ENCODE measurements at places on chromosomes 4 and X.

DNA sequence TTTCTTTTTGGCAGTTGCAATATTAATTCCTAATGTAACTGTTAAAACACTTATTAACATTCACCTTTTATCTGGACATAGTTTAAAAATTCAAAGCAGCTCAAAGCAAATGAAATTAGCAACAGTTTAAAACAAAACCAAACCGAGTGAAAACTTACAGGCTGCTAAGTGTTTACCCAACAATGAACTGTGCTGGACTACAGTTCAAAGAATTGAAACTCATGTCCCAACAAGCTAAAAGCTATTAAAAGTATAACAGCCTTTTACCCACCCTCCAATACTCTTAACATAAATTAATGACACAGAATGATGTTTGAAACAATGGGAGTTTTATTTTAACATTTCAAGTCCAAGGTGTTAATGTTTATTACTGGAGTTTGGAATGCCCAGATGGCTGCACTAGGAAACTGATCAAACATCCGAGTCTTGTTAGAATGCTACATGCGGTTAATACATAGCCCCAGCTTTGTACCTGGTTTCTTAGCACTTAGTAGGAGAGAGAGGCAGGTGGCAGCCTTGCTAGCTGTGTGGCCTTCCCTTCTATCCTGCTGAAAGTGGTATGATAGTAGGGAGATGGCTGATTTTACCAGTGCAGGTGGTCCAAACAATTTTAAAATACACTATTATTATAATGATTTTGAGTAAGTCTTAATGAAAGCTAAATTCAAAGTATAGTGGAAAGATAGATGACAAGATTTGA is 21.1 kb upstream of the FRYL start:
- no peak for DNase-seq

- no peak for DNase-seq
Measured at GRCh38 chr4:87042986-87043820, 108.4 kb downstream of the AFF1 start.

DNA sequence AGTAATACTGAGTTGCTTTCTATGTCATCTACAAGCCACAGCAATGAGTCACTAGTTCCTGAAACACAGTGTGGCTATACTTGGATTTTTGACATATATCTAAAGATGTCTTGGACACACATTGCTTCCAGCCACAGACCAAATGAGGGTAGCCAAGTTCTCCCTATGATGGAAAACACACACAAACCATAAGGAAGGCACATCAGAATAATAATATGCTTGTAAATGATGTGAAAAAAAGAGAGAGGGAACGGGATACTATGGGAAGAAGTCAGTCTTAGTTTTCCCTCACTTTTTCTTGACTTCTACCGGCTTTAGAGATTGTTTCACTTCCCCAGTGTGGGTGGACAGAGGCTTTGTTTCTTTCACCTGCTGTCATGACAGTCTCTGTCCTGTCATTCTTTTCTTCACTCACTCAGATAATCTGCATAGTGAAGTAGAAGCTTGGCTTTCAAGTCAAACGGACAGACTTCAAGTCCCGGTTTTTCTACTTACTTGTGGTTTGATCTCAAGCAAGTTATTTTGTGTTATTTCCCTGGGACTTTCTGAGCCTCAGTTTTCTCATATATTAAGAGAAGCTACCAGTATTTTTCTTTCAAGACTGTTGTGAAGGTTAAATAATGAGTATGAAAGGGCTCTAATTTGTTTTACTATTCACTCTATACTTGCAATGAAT is 34.7 kb downstream of the P2RY10 start:
- no peak for DNase-seq

DNA sequence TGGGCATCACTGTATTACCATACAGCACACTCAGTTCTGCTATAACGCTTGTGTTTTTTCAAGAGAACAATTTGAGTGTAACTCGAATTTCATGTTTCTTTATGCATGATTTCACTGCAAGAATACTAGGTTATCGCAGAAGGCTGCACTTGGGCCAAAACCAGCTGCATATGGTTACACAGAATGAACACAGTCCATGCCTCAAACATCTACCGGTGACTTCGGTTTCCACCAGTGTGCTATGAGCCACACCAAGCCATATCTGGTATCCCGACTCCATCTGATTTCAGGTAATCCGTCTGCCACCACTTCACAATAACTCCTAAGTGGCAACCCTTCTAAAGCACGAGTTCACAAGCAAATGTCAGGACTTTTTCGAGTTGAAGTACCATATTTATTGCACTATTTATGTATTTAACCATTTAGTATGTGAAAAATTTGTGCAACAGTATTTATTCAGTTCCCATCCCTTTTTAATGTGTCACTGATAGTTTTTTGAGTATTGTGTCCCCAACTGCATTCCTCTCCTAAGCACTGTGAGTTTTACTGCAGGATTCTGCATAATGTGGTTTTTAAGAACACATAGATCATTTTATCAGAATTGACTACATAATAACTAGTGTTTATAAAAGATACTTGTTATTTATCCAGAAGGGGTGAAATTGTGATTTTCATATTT is 111.8 kb downstream of the APBB2 start:
- no peak for DNase-seq

GRCh38 chrX:8673201-8673600 is 58.7 kb downstream of the ANOS1 start:
- DNase-seq, result no peak
